ENCODE measurements at places on chromosomes 7 and 10.

GRCh38 chr7:90459888-90460287, 9.6 kb upstream of the PTTG1IP2 start:
- no peak for DNase-seq

DNA sequence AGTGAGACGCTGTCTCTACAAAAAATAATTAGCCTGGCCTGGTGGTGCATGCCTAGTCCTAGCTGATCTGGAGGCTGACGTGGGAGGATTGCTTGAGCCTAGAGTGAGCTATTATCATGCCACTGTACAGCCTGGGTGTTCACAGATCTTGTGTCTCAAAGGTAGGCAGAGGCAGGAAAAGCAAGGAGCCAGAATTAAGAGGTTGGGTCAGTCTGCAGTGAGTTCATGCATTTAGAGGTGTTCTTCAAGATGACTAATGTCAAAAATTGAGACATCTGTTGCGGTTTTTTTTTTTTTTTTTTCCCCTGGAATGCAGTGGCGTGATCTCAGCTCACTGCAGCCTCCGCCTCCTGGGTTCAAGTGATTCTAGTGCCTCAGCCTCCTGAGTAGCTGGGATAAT, 5.4 kb downstream of the PPIA start:
- peak; percentile 84 for DNase-seq

GRCh38 chr7:142954680-142955268, 7.4 kb downstream of the KEL start:
- DNase-seq, result no peak

DNA sequence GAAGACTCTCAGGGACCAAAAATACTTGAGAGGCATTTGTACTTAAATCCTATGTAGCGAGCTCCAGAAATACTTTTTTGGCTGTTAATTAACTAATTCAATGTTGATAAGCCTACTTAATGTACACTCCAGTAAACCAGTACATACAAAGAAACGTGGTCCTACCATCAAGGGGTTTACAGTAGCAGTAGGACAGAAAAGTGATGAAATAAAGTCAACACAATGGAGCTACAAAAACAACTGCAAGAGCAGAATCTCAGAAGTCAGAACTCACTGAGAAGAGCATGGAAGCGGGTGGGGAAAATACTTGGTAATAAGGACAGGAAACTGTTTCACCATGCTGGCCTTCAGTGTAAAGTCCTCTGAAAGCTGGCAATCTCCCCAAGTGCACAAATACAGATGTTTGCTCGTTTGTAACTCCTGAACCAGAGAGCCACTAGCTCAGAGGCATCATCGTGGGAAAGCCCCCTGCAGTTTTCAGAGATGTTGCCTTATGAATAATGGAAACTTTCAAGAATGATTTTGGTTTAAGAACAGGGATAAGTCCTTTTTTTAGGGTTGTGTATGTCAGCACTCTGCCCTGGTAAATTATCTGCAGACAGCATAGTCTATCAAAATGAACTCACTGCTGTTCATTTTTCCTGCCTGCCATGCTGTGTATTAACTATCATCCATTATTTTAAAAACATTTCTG, 233.2 kb downstream of the SORCS1 start:
- no peak for DNase-seq

DNA sequence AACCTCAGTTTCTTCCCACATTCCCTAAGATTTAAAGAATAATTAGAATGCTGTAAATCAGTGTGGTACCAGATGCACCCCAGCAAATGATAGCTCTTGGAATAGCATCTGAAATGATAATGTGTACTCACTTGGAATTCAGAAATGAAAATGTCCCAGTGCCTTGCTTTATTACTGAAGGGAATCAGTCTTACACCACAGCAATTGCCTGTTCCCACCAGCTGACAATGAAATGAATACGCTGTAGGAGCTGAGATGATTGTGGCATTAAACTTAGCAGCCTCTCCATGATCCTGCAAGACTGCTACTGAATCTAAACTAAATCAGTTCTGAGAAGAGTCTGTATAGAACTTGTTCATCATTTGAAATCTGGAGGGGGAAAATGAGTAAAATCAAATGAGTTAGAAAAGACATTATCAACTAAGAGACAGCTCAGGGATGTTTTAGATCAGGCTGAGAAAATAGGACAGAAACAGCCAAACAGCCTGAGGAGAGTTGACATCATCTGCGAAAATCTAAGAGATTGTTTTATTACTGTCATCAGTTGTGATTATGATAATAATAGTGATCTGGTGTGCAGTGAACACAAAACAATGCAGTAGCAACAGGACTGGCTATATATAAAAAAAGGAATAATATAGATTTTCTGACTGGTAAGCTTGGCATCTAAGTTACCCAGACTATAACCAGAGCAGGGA, 108.6 kb upstream of the SLC13A1 start:
- DNase-seq, result no peak

DNA sequence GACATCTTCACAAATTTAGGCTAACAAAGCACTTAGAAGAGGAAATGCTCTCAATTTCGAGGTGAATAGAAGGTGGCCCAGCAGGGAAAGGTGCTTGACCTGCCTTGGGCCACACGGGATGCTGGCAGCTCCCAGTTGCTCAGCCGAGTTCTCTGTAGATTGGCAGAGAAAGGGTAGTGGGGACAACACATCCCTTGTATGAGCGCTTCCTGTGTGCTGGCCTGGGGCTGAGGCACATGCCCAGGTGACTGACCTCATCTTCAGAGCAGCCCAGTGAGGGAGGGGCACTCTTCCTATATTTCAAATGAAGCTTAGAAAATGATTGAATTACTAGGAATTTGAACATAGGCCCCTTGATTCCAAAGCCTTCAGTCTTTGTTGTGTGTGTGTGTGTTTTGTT, 20.2 kb downstream of the BAG3 start:
- DNase-seq, result no peak

DNA sequence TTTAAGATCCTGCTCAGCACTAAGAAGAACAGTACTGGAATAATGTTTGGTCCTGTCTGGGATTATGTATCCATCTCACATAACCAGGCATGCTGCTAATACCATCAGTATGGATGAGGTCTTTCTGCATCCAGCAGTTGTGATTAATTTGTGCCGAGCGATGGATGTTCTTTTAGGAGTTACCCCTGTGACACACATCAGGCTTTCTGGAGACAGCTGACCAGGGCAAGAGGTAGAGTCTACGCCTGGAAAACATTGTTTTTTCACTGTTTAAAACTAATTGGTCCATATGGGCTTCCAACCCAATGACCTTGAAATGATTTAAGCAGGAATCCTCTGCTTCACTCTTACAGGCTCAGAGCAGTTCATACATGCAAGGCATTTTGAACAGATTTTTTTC, 603.0 kb downstream of the PCDH15 start:
- DNase-seq, result no peak

Measured in mammary epithelial cell (primary cell).